ENCODE measurements at places on chromosomes 3 and 15. TPM values are rescaled to one million over a fixed set of nuclear protein-coding genes. Genes with fewer than 3 reads are reported as not detected.

C3orf33 gene
- total RNA-seq, result 0.65 TPM

PP2D1 gene
- not detected for total RNA-seq

SOX14 gene
- total RNA-seq, result not detected

RBP2 gene
- total RNA-seq, result not detected

CNTN6 gene
- not detected for total RNA-seq

PHLDB2 gene
- total RNA-seq, result 49.1 TPM

SLC9C1 gene
- 0.13 TPM for total RNA-seq

IQCF5 gene
- not detected for total RNA-seq

RTP3 gene
- total RNA-seq, result not detected

CFAP92 gene
- 0.69 TPM for total RNA-seq

MUSTN1 gene
- not detected for total RNA-seq

C3orf52 gene
- total RNA-seq, result 0.32 TPM

SERPINI2 gene
- not detected for total RNA-seq

MORC1 gene
- not detected for total RNA-seq

TNIK gene
- 30.8 TPM for total RNA-seq

PRR20G gene
- not detected for total RNA-seq

ARGFX gene
- not detected for total RNA-seq

PIERCE2 gene
- total RNA-seq, result 0.32 TPM

AMT gene
- 1.4 TPM for total RNA-seq

RFTN1 gene
- 42.9 TPM for total RNA-seq

PLCL2 gene
- total RNA-seq, result 7.1 TPM

KNG1 gene
- not detected for total RNA-seq

ZMYND10 gene
- total RNA-seq, result 0.31 TPM

PLSCR5 gene
- total RNA-seq, result not detected

ATP8B4 gene
- not detected for total RNA-seq

SENP7 gene
- total RNA-seq, result 32.2 TPM

C15orf62 gene
- 1.6 TPM for total RNA-seq

MCTP2 gene
- 13.4 TPM for total RNA-seq

PRKAR2A gene
- 35.4 TPM for total RNA-seq

PIGZ gene
- 3.5 TPM for total RNA-seq

KCNH8 gene
- under 0.01 TPM for total RNA-seq

DGKG gene
- 0.16 TPM for total RNA-seq

SLC28A2 gene
- not detected for total RNA-seq

Data from bladder microvascular endothelial cell (primary cell).